ENCODE measurements at places on chromosomes 5 and 9.

- DNase-seq, result no peak
Observed at GRCh38 chr5:173926359-173926758, 38.2 kb downstream of the CPEB4 start.

DNA sequence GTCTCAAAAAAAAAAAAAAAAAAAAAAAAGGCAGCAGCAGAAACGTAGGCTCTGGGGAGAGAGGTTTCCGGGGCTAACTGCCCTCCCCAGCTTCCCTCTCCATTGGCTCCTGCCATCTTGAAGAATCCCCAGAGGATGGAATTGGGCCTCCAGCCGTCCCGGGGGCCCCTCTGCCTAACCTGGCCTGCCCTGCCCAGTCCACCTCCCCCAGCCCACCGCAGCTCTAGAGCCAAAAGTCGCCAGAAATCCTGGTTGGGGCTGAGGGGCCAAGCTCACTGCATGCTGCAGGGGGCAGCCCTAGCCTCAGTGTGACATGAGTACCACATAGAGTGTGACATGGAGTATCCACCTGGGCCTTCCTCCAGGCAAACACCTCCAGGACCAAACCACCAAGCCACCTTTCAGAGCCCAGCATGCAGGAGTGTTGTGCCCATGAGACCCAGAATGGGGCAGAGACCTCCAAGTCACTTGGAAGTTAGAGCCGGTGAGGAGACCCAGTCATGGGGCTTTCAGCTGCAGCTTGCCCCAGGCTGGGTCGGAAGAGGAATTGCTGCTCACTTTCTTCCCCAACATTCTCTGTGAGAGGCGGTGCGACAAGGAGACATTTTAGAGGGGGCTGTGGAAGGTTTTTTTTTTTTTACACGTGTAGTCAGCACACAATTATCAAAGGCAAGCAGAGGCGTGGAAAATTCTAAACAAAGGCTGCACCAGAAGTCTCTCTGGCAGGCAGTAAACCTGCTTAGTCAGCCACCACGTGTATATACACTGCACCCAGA is 17.6 kb downstream of the CD74 start:
- no peak for DNase-seq

GRCh38 chr5:91390268-91390667 is 7.2 kb upstream of the ARRDC3 start:
- DNase-seq, result no peak

DNA sequence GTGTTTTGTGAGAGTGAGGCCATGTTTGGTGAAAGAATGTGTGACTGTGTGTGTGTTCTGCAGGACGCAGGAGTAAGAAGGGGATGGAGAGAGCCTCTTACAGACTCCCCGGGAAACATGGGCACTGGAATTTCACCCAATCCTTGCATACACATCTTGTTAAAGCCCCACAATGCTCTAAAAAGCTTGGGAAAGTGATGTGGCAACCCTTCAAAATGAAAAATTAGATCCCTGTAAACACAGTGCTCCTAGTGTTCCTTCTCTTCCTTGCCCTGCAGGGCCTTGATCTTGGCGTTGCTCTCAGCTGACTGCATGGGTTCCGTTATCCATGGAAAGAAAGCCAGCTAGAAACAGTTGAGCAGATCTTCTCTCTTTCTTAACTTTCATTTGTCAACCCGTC is 701.7 kb downstream of the SEMA5A start:
- no peak for DNase-seq

DNA sequence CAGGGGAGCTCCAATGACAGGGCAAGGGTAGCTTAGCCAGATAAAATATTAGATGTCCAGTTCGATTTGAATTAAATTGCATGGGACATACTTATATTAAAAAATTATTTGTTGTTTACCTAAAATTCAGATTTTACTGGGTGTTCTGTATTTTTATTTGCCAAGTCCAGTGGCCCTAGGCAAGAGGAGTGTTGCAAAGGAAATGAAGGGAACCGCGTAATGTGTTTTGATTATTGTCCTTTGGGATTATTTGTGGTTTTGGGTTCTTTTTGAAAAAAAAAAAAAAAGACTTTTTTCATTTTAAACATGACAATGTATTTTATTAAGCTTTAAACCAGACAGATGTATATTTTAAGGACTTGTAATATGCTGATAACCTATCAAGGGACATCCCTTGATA is 179.3 kb downstream of the C9orf152 start:
- DNase-seq, result no peak

GRCh38 chr9:86782831-86783230 is 164.5 kb downstream of the GAS1 start:
- DNase-seq, result no peak

GRCh38 chr9:13383855-13384254 is 104.4 kb upstream of the MPDZ start:
- DNase-seq, result no peak

DNA sequence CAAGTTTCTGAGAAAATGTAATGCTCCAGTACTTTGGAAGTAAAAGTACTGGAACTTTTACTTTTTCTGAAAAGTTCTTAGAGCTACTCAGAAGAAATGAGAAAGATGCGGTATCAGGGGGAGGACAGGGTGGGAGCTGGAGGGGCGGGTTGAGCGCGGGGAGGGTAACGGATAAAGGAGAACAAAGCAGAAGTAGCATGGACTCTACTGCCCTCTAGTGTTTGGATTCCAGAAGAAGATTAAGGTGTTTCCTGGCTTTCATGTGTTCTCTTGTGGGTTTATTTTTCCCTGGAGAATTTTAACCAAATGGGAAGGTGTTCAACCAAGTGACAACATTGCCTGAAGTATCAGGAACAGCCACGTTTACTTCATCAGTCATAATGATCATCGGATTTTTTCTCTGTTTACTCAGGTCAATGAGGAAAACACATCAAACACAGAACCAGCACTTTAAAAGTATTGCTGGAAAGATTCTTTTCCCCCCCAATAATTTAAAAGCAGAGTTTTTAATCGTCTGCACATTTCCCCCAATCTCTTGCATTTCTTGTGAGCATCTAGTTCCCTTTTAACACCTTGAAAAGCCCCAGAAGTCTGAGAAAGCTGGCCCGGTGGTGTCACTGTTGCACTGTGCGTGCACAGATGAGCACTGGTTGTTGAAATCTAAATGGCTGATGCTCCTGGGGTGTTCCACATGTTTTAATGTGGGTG is 190.6 kb downstream of the MPDZ start:
- DNase-seq, result peak; percentile 46

- DNase-seq, result no peak
Observed at GRCh38 chr5:169161022-169161680, 139.8 kb downstream of the SLIT3 start.

DNA sequence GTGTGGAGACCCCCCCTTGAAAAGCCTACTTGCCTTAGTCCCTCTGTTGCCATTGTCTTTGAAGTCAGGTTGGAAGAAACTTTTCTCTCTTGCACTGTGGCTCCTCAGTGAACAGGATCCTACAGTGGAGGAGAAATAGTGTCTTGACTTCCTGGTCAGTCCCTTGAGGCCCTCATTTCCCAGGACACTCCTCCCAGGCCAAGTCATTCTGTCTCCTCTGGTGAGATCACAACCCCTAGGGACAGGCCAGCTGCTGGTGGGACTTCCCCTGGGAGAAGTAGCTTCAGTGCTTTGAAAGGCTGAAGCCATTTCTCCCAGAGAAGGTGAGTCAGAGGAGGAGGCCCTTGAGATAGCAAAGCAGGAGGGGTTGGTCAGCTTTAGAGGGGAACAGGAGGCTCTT is 10.1 kb upstream of the GRIA1 start:
- no peak for DNase-seq

GRCh38 chr9:128420651-128421481 is at the start of gene CERCAM:
TSS of gene CERCAM (plus strand) at chr9:128420857. CDS start at chr9:128420878, 21 bp downstream.
- DNase-seq, result no peak

- DNase-seq, result no peak
Observed at GRCh38 chr5:53825016-53825415, 264.6 kb downstream of the NDUFS4 start.

GRCh38 chr5:143653766-143654282 is 158.1 kb upstream of the HMHB1 start:
- DNase-seq, result no peak

DNA sequence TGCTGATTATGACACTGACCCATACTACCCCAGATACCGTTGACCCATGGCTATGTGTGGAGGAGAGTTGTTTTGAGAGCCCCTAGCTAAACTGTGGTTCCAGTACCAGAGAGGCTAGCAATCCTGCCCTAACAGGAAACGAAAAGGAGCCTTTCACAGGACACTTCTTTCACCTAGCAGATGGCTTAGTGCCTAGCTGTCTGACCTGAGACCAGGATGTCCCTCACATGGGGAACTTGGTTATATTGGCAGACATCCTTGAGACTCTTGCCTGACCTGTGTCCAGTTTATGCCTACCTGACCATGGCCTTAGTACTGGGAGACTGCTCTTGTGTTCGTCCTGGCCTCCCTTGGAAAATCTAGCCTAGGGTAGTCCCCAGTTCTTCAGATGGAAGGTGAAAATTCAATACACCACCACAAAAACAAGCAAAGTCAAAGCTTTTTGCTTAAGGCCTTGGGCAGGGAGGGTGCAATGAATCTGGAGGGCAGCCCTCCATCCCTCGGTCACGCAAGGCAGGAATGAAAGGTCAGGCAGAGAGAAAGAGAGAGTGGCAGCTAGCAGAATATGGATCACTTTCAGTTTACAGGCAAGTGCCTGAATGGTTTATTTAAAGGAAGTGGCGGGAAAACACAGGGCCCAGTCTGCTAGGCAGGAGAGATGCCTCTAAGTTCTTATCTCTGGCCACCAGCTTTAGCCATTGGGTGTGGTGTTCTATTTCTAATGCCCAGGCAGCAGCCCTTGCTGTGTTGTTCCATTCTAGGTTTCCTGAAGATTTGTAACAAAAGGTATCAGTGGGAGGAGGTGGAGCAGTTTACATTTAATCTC is 16.4 kb upstream of the ZNF474 start:
- DNase-seq, result no peak

GRCh38 chr5:145856285-145856818 is 16.5 kb downstream of the GRXCR2 start:
- no peak for DNase-seq

- DNase-seq, result no peak
Observed at GRCh38 chr5:141508440-141508797, 19.5 kb downstream of the PCDHGC5 start.

DNA sequence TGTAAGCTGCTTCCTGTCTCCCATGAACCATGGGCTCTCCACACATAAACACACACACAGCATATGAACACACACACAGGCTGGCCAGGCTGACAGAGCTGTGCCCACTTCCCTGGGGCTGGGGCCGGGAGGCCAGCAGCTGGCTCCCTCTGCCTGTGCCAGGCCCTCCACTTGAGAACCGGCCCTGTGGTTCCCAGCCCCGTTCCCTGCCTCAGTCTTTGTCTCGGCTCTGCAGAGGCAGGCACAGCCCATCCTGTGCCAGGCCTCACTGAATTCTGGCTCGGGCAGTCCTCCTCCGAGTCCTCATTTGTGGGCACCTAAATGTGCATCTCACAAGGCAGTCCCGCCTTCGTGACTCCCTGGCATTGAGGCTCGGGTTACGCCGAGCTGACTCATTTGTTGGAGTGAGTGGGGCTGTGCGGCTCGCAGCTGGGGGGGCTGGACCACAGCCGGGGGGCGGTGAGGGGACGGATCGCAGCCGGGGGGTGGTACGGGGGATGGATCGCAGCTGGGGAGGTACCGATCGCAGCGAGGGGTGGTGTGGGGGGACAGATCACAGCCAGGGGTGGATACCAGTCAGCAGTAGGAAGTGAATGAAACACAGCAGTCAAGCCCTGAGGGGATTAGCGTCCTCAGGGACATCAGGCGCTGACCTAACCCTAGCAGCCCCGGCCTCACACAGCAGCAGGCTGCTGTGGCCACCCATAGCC is 72.3 kb downstream of the PSMB7 start:
- no peak for DNase-seq

DNA sequence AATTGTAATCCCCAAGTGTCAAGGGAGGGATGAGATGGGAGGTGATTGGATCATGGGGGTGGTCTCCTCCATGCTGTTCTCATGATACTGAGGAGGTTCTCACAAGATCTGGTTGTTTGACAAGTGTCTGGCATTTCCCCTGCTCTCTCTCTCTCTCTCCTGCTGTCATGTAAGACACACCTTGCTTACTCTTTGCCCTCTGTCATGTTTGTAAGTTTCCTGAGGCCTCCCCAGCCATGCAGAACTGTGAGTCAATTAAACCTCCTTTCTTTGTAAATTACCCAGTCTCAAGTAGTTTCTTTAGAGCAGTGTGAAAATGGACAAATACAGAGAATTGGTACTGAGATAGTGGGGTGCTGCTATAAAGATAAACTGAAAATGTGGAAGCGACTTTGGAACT is 207.9 kb downstream of the HINT1 start:
- DNase-seq, result no peak

GRCh38 chr9:83698976-83699585 is 8.7 kb downstream of the UBQLN1 start:
- DNase-seq, result no peak

DNA sequence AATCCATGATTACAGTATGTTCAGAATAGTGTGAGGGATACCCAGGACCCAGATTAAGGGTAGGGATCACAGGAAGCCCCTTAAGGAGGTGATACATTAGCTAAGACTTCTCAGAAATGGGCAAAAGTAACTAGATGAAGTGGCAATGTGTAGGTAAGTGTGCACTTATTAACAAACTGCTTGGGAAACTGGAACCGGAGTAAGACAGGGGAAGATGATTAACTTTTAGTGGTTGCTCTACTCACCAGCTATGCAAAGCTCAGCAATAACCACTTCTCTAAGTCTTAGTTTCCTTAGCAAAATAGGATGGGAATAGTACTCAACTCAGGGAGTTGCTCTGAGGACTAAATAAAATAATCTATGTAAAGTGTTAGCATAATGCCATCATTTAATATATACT is 182.2 kb downstream of the MCTP1 start:
- no peak for DNase-seq

- DNase-seq, result no peak
Observed at GRCh38 chr5:37849641-37850040, 9.8 kb upstream of the GDNF start.

DNA sequence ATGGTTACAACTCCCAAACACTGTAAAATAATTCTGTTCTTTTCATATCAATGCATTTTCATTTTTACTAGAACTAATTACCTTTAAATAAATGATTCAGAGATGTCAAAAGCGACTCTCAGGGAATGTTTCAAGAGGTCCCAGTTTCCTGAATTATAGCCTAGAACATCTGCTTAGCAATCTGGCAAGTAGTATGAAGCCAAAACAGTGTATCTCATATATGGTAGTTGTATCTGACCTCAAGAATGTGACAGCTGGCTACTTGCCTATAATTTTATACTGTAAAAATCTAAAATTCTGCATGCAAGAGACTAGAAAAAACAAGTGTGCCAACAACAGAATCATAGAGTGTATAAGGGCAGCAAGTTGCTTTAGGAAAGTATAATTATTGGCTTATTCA is 187.7 kb upstream of the POU5F2 start:
- no peak for DNase-seq
